Stimulated activated CD8-positive, alpha-beta memory T cell treated with anti-CD3 and anti-CD28 coated beads, Interleukin-7, amount 100 ng/mL, for 1 hour (primary cell): ENCODE measurements at places on chromosomes 16 and 17.
A peak's percentile ranks its signal among the peaks of the same experiment; 100 is the strongest.

DNA sequence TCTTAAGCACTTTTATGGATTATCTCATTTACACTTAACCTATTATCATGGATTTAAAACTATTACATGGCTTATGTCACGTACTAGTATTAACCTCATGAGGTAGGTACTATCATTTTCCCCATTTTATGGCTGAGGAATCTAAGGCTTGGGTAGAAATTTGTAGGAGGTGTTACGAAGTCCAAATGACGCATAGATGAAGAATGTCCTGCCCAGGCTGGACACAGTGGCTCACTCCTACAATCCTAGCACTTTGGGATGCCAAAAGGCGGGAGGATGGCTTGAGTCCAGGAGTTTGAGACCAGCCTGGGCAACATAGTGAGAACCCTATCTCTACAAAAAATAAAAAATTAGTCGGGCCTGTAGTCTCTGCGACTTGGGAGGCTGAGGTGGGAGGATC is 4.8 kb upstream of the C1QL1 start:
- no peak for DNase-seq

- no peak for DNase-seq
Observed at GRCh38 chr17:27495460-27495859, 39.2 kb downstream of the KSR1 start.

GRCh38 chr16:53504665-53505064 is 1.7 kb upstream of the AKTIP start:
- DNase-seq = no peak

DNA sequence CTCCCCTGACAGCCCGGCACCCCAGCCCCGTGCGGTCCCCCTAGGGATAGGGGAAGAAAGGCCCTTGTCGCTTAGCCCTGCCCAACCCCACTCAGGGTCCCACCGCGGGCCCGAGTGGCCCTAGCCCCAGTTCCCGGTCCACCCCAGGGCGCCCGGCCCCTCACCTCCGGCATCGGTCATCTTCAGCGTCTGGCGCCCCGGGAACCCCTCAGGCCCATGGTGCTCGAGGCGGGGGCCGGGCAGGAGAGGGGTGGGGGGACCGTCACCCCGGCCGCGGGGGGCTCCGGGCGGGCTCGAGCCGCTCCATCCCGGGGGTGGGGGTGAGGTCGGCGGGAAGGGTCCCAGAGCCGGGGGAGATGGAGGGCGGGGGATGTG is 620 bp downstream of the SAMD14 start:
- no peak for DNase-seq

DNA sequence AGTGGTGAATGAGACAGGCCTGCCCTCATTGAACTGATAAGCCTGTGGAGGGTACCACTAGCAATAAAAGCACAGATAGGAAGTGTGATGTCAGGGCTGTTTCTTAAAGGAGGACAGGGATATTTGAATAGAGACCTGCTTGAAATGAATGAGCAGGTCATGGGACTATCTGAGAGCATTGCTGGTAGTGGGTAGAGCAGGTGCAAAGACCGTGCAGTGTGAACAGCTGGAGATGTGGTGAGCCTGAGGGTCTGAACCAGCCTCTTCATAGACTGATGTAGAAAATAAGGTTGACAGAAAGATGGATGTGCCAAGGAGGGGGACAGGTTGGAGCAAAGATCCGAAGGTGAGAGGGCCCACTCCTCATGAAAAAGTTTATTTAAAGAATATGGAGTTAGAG is 2.4 kb downstream of the NUP93 start:
- no peak for DNase-seq

- no peak for DNase-seq
Observed at GRCh38 chr17:72491102-72491501, 370.3 kb downstream of the SOX9 start.

GRCh38 chr17:72534265-72534664 is 413.4 kb downstream of the SOX9 start:
- DNase-seq = no peak

GRCh38 chr17:1865252-1866037 is 35.6 kb downstream of the RPA1 start:
- no peak for DNase-seq

DNA sequence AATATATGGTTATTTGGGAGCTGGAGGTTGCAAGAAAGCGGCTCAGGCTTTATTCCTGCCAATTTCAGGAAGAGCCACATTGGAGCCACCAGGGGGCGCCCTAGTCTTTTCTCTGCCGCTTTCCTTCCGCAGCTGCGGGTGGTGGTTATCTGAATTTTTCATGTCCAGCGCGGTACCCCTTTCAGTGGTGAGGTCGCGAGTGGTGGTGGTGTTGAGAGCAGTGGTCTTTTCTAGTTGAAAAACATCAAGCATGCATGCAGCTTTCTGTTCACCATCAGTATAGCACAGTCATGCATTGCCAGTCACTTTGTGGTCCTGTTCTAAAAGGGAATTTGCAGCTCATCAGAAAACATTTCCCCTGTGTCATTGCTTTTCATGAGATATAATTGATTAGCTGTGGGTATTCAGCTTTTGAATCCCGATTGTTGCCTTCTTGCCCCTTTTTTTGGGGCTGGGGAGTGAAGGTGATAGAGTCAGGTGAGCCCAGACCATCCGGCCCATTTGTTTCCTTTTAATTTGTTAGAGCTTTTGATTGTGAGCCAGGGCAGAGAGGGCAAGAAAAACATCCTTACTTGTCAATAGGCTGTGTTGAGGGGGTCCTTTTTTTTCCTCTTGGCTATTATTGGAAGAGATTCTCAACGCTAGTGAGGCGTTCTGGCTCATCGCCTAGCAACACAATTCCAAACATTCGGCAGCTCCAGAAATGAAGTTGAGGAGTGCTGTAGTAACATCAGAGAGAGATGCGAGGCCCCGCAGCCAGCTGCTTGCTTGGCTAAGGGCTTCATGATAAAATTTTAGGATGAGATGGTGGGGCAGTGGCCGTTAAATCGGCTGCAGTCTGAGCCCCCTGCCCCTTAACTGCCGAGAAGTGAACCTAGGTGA is 119.0 kb downstream of the SNX29 start:
- peak; percentile 18 for DNase-seq

GRCh38 chr17:18262111-18262510 is 1.6 kb downstream of the MIEF2 start:
- DNase-seq = no peak

DNA sequence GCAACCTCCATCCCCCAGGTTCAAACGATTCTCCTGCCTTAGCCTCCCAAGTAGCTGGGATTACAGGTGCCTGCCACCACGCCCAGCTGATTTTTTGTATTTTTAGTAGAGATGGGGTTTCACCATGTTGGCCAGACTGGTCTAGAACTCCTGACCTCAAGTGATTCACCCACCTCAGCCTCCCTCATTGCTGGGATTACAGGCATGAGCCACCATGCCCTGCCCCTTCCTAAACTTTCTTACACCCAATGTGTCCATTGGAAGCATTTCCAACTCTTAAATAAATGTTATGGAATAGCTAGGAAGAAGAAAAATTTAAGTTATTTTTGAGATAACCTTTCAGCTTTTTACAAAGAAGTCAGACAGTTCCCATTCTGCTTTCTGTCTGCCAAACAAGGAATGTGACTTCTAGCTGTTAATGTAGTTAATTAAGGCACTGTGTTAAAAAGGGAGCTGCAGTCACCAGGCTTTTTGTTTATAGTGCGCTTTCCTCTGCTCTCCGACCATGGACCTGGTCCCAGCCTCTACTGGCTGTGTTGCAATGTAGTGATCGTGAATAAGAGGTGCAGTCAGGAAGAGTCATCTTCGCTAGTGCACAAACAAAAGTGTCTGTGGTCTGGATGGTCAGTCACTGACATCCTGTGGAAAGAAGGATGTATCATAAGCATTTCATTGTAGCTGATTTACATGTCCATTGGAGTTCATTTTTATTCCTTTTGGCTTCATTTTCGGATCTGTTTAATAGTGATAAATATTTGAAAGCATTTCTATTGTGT is 39.7 kb downstream of the USP10 start:
- no peak for DNase-seq

- DNase-seq = no peak
Observed at GRCh38 chr17:57158795-57159194, 73.7 kb downstream of the AKAP1 start.

GRCh38 chr16:81738783-81739496 is 40.2 kb upstream of the PLCG2 start:
- no peak for DNase-seq

DNA sequence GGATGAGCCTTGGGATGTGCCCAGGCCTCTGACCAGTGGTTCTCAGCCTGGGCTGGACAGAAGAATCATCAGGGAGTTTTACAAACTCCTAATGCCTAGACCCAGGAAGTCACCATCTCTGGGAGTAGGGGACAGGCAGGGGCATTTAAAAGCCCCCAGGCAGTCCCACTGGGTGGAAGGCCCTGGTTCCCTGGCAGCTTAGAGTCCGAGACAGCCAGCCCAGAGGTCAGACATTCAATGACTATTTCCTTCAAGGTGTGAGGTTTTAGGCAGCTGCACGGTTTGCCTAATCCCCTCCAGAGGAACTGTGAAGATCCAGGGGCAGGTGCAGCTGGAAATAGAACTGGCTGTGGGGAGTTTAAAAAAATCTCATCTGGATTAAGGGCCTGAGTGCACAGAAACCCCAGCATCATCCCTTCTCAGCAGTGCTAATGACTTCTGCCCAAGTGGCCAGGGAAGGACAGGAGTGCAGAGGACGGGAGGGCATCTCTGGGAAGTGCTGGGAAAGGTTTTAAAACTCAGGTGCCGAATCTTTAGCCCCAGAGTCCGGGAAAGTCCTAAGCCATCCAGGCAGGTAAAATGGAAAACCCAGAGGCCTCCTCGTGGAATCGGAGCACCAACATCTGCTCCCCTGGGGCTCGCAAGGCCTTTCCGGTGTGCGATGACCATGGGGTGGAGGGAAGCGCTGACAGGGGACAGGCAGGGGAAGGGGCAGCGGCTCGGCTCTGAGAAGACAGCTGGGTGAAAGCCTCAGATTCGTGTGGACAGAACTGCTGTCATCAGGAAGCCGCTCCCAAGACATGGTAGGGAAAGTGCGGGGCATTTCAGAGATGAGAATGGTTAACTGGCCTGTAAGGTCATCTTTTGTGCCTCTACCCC is 1.5 kb upstream of the LGALS3BP start:
- no peak for DNase-seq

GRCh38 chr16:11329071-11329491 is 16.2 kb upstream of the RMI2 start:
- DNase-seq = no peak

- no peak for DNase-seq
Observed at GRCh38 chr17:57422574-57423164, 166.3 kb downstream of the MSI2 start.

DNA sequence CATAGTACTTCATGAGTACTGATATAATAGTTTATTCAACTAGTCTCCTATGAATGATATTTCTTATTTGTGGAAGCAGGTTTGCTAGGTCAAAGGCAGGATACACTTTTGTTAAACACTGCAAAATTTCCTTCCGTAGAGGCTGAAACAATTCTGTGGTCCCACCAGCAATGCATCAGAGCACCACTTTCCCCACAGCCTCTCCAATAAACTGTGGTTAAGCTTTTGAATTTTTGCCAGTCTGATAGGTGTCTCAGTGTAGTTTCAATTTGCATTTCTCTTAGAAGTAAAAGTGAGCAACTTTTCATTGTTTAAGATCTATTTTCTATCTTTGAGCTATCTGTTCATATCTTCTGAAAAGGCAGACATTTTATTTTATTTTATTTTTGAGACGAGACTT is 36.4 kb upstream of the CORO6 start:
- DNase-seq = no peak

GRCh38 chr17:1639549-1640180 is 5.9 kb downstream of the SCARF1 start:
- DNase-seq = no peak

- no peak for DNase-seq
Observed at GRCh38 chr16:55021595-55022475, 91.2 kb downstream of the IRX5 start.

- no peak for DNase-seq
Observed at GRCh38 chr16:11051879-11052808, 107.8 kb downstream of the CLEC16A start.

GRCh38 chr17:17364338-17364667 is 61.1 kb downstream of the NT5M start:
- DNase-seq = no peak

DNA sequence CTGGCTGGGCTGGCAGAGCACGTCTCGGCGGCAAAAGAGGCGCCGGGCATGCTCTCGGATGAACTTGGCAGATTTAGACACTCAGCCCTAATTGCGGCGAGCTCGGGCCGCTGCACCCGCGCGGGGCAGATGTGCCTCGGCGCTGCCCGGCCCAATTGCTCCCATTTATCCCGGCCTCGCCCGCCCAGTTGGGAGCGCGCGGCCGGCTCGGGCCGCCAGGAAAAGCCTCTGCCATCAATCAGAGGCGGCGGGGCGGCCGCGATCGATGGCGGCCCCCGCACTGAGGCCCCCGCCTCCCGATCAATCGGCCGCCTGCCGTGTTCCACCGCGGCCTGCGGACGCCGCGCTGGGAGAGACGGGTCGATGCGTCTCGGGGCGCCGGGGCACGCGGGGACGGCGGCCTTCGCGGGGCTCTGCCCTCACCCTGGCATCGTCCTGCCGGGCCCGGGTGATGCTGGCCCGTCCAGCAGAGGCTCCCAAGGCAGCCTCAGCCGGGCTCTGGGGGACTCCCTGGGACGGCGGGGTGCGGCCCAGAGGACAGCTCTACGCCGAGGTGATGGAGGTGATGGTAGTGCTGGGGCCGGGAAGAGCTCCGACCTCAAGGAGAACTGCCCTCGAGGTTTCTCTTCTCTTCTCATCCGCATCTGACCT is 200.9 kb upstream of the N4BP1 start:
- no peak for DNase-seq

DNA sequence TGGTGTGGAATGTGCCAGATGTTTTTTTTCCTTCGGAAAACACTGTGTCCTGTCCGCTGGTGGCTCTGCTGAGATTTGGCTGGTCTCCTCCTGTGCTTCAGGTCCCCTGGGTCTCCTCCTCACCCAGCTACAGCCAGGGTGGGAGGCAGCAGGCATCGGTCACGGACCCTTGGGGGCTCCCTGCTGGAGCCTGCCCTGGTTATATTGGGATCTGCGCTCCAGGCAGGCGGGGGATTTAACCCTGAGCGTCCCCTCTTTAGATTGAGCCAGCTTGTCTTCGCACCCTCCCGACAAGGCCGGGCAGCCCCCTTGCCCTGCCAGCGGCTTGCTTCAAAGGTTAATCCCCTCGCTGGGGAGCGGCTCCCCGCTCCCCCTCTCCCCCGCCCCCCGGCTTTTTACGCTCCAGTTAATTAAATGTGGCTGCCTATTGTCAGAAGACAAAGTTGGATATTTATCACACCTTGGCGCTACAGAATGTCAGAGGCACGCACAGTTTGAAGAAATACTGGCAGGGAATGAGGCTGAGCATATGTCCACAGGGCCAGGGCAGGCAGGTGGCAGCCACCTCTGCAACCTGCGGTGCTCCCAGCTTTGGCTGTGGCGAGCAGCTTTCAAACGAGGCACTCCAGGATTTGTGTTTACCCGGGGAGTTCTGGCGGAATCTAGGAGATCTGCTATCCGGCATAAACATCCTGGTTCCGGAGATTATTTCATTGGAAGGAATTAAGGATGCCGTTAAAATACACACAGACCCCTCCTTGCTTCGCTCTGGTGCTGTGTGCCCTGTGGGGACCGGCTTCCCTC is 38.2 kb upstream of the GSE1 start:
- no peak for DNase-seq

GRCh38 chr17:45160447-45161287 is 1.0 kb upstream of the HEXIM2 start:
- peak; percentile 36 for DNase-seq
